ENCODE measurements at places on chromosomes 16 and 17.

- no peak for DNase-seq
Measured at GRCh38 chr17:81207610-81208581, 14.9 kb downstream of the CEP131 start.

- DNase-seq: no peak
Measured at GRCh38 chr16:67528870-67529581, 397 bp downstream of the RIPOR1 start.

- DNase-seq: no peak
Measured at GRCh38 chr16:56268799-56269198, 77.5 kb downstream of the GNAO1 start.

GRCh38 chr17:78019367-78019975, 61.0 kb downstream of the TNRC6C start:
- no peak for DNase-seq

DNA sequence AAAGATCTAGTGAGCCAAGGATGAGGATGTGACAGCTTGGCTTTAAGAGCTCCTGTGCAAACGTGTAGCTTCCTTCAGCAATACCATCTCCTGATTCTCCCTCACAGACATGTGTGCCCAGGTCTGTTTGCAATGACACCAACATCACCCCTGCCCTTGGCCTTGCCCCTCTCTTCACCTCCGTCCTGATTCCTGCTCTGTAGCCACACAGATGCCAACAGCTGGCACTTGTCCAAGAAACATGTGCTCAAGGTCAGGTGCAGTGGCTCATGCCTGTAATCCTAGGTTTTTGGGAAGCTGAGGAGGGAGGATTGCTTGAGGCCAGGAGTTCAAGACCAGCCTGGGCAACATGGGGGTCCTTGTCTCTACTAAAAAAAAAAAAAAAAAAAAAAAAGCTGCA, 103.8 kb upstream of the CRHR1 start:
- peak; percentile 7 for DNase-seq

DNA sequence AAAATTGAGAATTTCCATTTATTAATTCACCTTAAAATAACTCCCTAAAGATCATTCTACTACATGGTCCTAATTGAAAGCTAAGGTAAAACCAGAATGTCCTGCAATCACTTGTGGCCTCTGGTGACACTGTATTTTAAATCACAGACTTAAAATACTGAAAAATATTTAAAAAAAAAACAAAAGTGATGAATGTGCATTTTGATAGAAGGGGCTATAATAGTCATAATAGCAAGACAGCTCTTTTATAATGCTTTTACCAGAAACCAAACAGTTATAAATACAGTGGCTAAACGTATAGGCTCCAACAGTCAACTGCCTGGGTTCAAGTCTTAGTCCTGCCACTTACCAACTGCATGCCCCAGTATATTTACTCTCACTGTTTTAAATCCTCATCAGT, 21.2 kb downstream of the PHLPP2 start:
- DNase-seq: no peak

DNA sequence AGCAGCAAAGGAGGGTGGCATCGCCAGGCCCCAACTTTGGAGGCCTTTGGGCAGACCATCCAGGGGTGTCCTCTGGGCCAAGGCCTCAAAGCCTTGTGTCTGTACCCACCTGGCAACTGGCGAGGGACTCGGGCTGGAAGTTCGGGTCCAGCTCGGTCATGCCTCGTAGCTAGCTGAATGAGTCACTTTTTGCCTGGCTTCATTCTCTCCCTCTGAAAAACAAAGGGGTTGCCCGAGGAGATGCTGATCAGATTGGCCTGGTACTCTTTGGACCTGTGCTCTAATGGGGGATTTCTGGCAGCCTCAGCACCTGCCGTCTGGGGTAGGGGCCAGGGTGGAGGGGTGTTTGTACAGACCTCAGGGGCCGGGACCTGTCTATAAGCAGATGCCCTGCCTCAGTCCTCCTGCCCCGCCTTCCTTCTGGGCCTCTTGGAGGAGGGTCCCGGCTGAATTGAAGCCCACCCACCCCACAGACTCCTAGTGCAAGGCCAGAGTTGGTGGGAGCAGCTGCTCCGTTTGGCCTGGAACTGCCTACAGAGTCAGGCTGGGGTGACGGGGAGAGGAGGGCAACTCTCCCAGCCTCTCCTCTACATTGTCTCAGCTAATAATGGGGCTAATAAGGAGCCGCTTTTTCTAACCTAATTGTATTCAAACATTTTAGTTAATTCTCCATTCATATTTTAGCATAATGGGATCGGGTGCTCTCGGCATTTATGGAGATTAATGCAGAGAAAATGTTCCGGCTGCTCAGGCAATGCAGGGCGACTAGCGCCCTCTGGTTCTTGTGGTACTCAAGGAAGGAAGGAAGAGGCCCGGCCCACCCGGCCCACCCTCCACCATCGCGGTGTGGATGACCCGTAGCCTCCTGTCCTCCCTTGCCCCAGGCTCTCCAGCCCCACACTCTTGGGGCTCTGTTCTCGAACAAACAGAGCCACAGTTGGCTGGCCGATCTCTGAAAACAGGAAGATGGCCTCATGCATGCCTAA, 21.4 kb upstream of the ABCC3 start:
- no peak for DNase-seq

- DNase-seq: no peak
Measured at GRCh38 chr17:43966276-43966675, 12.5 kb upstream of the PYY start.

DNA sequence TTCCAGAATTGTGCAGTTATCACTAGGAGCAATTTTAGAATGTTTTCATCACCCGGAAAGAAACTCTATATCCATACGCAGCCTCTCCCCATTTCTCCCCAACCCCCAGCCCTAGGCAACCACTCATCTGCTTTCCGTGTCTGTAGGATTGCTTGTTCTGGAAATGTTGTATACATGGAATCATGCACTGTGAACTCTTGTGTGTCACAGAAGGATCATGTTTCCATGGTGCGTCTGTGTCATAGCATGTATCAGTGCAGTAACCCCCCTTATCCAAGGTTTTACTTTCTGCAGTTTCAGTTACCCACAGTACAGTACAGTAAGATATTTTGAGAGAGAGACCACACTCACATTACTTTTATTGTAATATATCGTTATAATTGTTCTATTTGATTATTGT, 299.4 kb downstream of the CPPED1 start:
- DNase-seq: peak; percentile 46

DNA sequence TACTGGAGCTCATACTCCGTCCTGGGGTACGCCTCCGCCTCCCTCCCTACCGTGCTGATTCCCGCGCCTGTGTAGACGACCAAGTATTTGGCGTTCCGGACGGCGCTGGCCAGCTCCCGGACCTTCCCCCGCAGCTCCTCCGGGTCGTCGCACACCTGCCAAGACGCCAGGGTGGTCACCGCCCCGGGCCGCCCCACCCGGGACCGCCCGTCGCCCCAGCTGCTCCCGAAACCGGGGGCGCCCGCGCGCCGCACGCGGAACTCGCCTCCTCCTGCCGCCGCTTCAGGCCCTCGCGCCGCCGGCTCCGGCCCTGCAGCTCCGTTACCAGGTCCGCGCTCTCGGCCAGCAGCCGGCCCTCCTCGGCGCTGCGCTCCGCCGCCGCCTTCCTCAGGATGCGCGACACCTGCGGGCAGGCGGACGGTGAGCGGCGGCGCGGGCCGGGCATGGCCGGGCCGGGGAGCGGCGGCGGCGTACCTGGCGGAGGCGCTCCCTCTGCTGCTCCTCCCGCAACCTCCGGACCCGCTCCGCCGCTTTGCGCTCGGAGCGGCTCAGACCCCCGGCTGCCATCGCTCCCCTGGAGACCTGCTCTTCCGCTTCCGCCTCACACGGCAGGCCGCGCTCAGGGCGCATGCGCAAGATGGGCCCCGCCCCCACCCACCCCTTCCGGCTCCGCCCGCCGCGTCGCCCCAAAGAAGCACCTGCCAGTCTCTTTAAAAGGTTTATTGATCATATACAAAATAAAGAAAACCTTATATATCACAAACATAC, at the start of gene SIRT7:
Gene SIRT7, minus strand, starts transcription at position 612 of the 768 bp plus-strand sequence. Its CDS starts 45 bp downstream, at position 567.
- peak; percentile 46 for DNase-seq

DNA sequence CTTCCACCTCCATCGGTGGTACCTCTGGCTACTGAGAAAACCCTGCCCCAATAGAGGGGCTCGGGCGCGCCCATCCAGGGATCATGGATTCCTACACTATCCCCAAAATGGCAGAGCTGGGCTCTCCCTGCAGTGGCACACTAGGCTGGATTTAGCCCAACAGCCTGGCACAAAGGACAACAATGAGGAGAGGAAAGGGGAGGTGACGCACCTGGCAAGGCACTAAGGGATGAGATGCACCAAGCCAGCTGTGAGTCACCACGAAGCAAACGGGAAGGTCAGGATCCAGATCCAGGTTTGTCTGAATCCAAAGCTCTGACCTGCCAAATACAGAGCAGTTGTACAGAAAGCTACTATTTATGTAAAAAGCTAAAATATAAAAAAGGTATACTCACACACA, 18.1 kb downstream of the UBE2O start:
- no peak for DNase-seq

- DNase-seq: no peak
Measured at GRCh38 chr17:55117164-55117563, 147.6 kb upstream of the HLF start.

DNA sequence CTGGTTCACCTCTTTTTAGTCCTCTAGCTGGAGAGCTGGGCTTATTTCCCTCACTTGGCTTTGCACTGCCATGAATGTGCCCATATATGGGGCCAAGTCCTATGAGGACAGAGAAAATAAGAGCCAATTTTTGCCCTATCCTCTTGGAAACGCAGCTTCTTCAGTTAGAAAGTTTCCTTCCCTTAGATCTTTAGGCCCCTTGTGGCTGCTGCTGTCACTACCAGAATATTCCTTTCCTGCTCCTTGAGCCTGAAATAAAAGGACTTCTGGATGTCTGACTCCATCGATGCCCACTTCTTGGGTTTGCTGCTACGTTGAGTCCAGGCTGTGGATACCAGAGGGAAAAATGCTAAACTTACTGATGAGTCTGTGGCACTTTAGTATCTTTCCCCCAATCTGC, 487.1 kb downstream of the GRIN2A start:
- DNase-seq: no peak

GRCh38 chr16:11224096-11224893, 31.7 kb downstream of the SOCS1 start:
- DNase-seq: no peak

- DNase-seq: no peak
Measured at GRCh38 chr16:68065716-68066305, 19.4 kb upstream of the NFATC3 start.

GRCh38 chr17:40115101-40115436, 6.7 kb upstream of the MSL1 start:
- DNase-seq: no peak

- no peak for DNase-seq
Measured at GRCh38 chr16:66521951-66522771, 27.8 kb downstream of the TK2 start.

Measured in NCI-H2029 (cell line).